ENCODE measurements at places on chromosomes 3 and 15.

DNA sequence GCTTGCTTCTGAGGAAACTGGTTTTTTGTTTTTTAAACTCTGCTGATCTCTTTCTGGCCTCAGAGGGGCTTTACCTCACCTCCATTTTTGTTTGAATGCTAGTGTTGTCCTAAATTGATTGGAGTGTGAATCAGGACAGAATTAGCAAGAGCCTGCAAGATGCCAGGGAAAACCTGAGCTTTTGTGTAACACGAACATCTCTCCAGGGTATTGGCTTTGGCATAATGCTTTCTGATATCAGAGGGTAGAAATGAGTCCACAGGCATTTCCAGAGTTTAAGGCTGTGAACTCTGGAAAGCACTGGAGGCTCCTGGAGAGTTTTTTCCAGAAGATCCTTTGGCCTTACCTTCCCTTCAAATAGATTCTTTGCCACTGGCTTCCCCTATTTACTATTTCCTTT lies 87.1 kb downstream of the WDR76 start:
- DNase-seq = no peak

- no peak for DNase-seq
Observed at GRCh38 chr3:123297627-123297899, 95.8 kb downstream of the SEC22A start.

DNA sequence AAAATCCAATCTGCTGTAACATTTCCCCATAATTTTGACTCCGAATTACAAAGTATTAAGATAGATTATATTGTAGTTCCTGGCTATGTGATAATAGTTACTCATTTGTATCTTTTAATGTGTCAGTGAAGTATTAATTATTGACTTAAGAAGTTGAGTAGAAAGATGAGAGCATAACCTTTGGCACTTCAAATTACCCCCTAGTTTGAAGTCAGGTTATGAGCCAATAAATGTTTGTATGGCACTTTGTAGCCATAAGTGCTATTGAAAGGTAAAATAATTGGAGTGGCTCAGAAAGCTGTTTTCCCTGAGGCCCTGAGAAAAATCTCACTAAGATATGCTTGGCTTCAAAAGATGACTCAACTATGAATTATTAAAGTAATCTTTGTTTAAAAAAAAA lies 31.0 kb downstream of the IREB2 start:
- no peak for DNase-seq

DNA sequence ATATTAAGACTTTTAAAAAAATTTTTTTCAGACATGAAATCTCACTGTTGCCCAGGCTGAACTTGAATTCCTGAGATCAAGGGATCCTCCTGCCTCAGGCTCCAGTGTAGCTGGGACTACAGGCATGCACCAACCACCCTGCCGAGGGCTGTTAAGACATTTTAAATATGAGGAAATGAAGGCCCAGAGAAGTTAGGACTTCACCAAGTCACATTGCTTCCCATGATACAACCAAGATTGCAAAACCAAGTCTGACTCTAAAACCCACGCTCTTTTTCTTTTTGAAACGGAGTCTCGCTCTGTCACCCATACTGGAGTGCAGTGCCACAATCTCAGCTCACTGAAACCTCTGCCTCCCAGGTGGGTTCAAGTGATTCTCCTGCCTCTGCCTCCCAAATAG lies 28.0 kb downstream of the PTPN9 start:
- DNase-seq = no peak

- DNase-seq = no peak
Observed at GRCh38 chr3:98199020-98199419, 32.5 kb downstream of the OR5H15 start.

- DNase-seq = no peak
Observed at GRCh38 chr3:170421111-170421641, 2.5 kb downstream of the CLDN11 start.

Measured in stimulated activated CD8-positive, alpha-beta memory T cell treated with anti-CD3 and anti-CD28 coated beads, Interleukin-15, amount 100 ng/mL, for 24 hours (primary cell).